ENCODE measurements at places on chromosomes 16 and 17. TPM values are rescaled to one million over a fixed set of nuclear protein-coding genes. Genes with fewer than 3 reads are reported as not detected.

Gene ATP1B2
- total RNA-seq: not detected

Gene MMP2
- total RNA-seq: 211 TPM

Gene SLFN11
- total RNA-seq: 227 TPM

Gene SDR42E1
- 0.46 TPM for total RNA-seq

Gene MT1F
- total RNA-seq: 0.32 TPM

Gene PLA2G15
- total RNA-seq: 16.6 TPM

Gene MBTPS1
- 107 TPM for total RNA-seq

Gene ABCC12
- not detected for total RNA-seq

Gene PHOSPHO1
- not detected for total RNA-seq

Gene CDH3
- not detected for total RNA-seq

Gene TMEM238L
- total RNA-seq: not detected

Gene CNGB1
- not detected for total RNA-seq

Gene MRPL10
- 25.0 TPM for total RNA-seq

Gene TBC1D3L
- total RNA-seq: 2.7 TPM

Gene CEP112
- 10.0 TPM for total RNA-seq

Gene DLX4
- total RNA-seq: not detected

Gene TBC1D3
- not detected for total RNA-seq

Gene RGS9
- total RNA-seq: 0.65 TPM

Gene ZNF469
- 1.6 TPM for total RNA-seq

Gene ITGAX
- total RNA-seq: 0.76 TPM

Gene KRTAP9-4
- total RNA-seq: not detected

Gene HEATR9
- total RNA-seq: not detected
